ENCODE measurements at places on chromosomes 2 and 18.

DNA sequence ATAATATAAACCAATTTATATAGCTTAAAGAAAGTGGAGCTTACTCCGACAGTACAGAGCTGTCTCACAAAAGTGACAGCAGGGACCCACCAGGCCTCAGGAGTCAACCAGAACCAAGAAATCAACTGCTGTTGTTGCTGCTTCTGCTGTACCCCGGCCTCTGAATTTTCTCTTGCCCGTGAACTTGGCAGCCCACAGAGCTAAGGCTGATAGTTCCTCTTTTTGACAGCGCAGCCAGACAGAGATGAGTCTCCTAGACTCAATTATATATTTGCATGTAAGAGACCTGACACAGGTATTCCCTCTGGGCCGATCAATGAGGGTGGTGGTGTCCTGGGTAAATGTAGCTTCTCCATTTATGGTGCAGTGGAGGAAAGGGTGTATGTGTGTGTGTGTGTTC, 109.4 kb downstream of the KCTD1 start:
- DNase-seq = no peak
- H3K4me1 ChIP-seq = no peaks in the 10 kb centered on the region
- H3K27ac ChIP-seq = no peak overlapping the region
- no peaks in the 10 kb centered on the region for H3K36me3 ChIP-seq
- no peak overlapping the region for H3K4me3 ChIP-seq
- no peaks in the 10 kb centered on the region for H3K27me3 ChIP-seq

DNA sequence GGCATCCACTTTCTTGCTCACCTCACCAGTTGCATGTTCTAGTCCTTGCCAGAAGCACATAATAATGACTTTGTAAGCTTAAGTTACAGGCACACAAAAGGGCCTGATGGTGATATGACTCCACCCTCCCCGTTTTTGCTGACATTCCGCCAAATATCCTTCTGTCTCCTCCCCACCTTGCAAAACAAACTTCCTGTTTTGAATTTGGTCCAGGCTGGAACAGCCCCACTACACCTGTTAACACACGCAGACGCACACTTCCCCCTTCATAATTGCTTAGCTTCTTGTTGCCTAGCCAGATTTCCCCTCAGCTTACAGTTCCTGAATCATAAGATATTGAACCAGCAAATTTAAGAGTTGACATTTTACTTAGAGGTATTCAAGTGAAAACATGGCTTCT, at the start of gene MGAT5:
Gene MGAT5, plus strand, starts transcription at position 269 of the 400 bp plus-strand sequence. CDS start 332 bp downstream, outside the sequence.
- no peak for DNase-seq
- peaks cover 10% of the 10 kb centered on the region for H3K36me3 ChIP-seq
- H3K4me3 ChIP-seq = no peak within 1 kb of the TSS
- H3K27ac ChIP-seq = no peak within 1 kb of the TSS
- H3K4me1 ChIP-seq = peaks cover 64% of the 10 kb centered on the region
- H3K27me3 ChIP-seq = no peaks in the 10 kb centered on the region

DNA sequence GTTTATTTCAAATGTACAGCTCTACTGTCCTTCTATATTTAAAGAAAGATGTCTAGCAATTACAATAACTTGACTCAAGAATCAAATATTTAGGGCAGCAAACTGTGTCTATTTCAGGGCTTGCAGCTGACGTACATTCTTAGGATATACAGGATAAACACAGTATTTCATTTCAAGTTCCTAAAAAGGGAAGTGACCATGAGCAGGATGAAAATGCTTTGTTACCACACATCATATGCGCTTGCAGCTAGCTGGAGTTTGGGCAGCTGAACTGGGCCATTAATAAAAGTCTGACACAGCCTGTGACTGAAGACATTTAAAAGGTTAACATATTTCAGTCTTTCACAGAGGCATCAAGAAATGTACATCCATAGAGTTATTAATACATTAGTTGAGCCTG, 264.6 kb upstream of the TRIB2 start:
- peak overlapping the region; percentile 6 for H3K27ac ChIP-seq
- peak overlapping the region; percentile 27 for H3K4me3 ChIP-seq
- no peak for DNase-seq
- H3K27me3 ChIP-seq = no peaks in the 10 kb centered on the region

- DNase-seq = no peak
- no peaks in the 10 kb centered on the region for H3K27me3 ChIP-seq
- no peaks in the 10 kb centered on the region for H3K36me3 ChIP-seq
- H3K4me3 ChIP-seq = no peak overlapping the region
- H3K4me1 ChIP-seq = no peaks in the 10 kb centered on the region
These were observed 193.4 kb downstream of the TDRD15 start for GRCh38 chr2:21317131-21317530.

DNA sequence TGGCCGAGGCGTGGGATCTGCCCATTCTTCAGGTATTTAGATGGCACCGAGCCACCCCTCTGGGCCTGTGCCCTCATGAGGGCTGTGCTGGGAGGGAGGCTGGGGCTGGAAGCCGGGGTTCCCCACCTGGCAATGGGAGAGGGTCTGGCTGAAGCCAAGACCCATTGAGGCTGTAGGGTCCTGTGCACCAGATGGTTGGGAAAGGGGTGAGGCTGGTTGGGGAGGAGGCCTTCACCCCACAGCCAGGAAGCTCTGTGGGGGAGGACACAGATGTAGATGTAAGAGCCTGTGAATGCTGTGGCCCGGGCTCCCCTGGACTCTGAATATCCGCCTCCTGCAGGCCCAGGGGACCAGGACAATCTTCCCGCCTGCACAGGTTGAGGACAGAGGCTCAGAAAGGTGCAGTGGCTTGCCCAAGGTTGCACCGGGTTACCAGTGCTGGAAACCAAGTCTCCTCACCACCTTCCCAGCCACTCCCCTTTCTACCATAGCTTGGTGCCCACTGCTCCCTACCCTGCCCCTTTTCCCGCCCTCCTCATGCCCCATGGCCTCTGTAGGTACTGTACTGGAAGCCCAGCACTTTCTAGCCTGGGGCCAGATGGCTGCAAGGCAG, 49.7 kb downstream of the PDCL3 start:
- H3K27ac ChIP-seq = no peak overlapping the region
- no peaks in the 10 kb centered on the region for H3K27me3 ChIP-seq
- no peak overlapping the region for H3K4me3 ChIP-seq
- H3K36me3 ChIP-seq = no peaks in the 10 kb centered on the region

GRCh38 chr2:101828673-101829334, 131.3 kb downstream of the MAP4K4 start:
- H3K36me3 ChIP-seq = peaks cover 18% of the 10 kb centered on the region
- peak overlapping the region; percentile 29 for H3K27ac ChIP-seq
- DNase-seq = no peak
- peaks cover 33% of the 10 kb centered on the region for H3K4me1 ChIP-seq
- no peaks in the 10 kb centered on the region for H3K27me3 ChIP-seq
- no peak overlapping the region for H3K4me3 ChIP-seq

DNA sequence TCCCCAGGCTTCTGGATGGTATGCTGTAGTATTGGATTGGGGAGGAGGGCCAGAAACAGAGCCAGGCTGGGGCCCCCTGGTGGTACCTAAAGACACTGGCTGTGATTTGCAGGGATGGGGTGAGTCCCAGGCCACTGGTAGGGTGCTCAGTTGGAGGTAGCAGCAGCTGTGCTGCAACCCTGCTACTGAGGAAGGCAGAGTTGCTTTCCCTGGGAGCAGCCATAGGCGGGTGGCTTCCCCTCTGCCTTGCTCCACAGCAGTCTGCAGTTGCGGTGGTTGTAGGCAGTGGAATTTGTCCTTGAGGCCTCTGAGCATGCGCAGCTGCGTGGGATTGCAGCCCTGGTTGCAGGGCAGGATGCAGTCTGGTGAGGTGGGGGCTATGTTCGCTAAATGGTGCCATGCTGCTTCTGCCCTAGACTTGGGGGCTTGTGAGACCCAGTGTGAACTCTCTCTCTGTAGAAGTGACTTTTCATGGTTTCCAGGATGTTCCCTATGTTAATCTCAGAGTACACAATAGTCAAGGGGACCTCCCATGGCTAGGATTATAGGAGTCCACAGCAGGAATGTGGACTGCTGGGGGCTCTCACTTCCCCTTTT, 443.5 kb downstream of the XIRP2 start:
- H3K36me3 ChIP-seq = no peaks in the 10 kb centered on the region
- H3K27ac ChIP-seq = no peak overlapping the region
- DNase-seq = no peak
- no peak overlapping the region for H3K4me3 ChIP-seq

DNA sequence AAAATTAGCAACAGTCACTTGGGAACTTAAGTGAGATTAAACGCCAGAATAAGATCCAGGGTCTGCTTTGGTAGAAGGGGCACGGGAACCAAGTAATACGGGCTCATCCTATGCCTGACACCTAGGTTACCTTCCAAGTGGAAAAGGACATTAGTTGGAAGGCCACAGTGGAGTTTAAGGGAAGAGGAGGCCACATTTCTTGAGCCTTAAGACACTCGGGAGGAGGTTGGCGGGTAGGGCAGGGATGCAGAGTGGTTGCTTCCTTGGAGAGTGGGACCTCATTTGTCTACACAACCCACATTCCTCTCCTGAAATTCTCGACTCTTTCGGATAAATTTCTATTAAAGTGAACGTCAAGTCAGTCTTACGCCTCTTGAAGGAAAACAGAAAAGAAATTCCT, 510 bp upstream of the DNAH6 start:
- no peaks in the 10 kb centered on the region for H3K36me3 ChIP-seq
- DNase-seq = no peak
- H3K4me1 ChIP-seq = peaks cover 5% of the 10 kb centered on the region
- H3K4me3 ChIP-seq = peak overlapping the region; percentile 48
- H3K27me3 ChIP-seq = no peaks in the 10 kb centered on the region
- peak overlapping the region; percentile 44 for H3K27ac ChIP-seq

GRCh38 chr2:205867371-205867770, 185.1 kb downstream of the NRP2 start:
- no peak for DNase-seq
- no peak overlapping the region for H3K4me3 ChIP-seq
- no peaks in the 10 kb centered on the region for H3K36me3 ChIP-seq
- no peaks in the 10 kb centered on the region for H3K4me1 ChIP-seq
- H3K27me3 ChIP-seq = no peaks in the 10 kb centered on the region
